ENCODE measurements at places on chromosomes 6 and 20. TPM values are rescaled to one million over a fixed set of nuclear protein-coding genes. Genes with fewer than 3 reads are reported as not detected.

Gene SIRPG
- total RNA-seq = not detected

Gene HTR1E
- 0.17 TPM for total RNA-seq

Gene UST
- total RNA-seq = 35.9 TPM

Gene PACSIN1
- total RNA-seq = not detected

Gene SIRPA
- total RNA-seq = 24.0 TPM

Gene TAAR6
- total RNA-seq = not detected

Gene SPTLC3
- 2.0 TPM for total RNA-seq

Gene COL12A1
- 101 TPM for total RNA-seq

Gene NMBR
- total RNA-seq = not detected

Gene INSM1
- total RNA-seq = not detected

DNA sequence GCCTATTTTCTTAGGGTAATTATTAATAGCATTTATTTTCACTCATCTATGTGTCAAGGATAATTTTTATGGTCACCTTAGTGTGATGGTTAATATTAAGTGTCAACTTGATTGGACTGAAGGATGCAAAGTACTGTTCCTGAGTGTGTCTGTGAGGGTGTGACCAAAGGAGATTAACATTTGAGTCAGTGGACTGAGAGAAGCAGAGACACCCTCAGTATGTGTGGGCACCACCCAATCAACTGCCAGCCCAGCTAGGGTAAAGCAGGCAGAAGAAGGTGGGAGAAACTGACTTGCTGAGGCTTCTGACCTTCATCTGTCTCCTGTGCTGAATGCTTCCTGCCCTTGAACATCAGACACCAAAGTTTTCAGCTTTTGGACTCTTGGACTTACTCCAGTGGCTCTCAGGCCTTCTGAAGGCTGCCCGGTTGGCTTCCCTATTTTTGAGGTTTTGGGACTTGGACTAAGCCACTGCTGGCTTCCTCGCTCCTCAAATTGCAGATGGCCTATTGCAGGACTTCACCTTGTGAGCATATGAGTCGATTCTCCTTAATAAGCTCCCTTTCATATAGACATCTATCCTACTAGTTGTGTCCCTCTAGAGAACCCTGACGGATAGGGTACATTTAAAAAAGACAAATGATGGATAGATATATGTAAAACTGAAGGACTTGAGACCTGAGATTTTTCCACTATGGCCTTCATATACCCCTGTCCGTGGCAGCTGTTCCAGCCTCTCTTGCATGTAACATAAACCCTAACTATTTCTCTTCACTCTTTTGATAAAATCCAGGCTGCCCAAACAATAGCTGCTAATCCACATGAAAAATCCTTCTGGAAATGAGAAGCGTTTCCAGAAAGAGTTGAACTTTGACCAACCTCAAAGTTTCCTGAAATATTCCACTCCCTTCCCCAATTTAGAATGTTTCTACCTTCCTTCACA, 62.1 kb upstream of the RGS17 start:
- ATAC-seq = no peak

GRCh38 chr6:50236164-50236563, 186.4 kb upstream of the DEFB112 start:
- ATAC-seq = no peak

- ATAC-seq = no peak
Measured at GRCh38 chr6:99563056-99563723, 5.3 kb downstream of the CCNC start.

- no peak for ATAC-seq
Measured at GRCh38 chr6:14095437-14095836, 22.1 kb upstream of the CD83 start.

DNA sequence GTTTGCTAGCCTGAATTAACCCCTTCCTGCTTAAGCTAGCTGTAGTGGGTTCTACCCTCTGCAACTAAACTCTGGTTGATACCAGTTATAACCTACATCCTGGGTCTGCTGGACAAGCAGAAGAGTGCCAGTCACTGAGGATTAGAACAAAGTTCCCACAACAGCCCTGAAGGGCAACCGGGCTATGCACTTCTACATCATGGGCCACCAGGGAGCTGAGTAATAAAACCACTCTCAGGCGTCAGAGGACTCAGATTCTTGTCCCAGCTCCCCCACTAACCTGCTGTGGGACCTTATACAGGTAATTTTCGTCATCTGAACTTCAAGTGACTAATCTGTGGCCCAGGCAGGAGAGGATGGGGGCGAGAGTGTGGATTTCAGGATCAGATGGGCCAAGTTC, 56.8 kb downstream of the EYA2 start:
- no peak for ATAC-seq

GRCh38 chr6:11692451-11693376, 85.9 kb downstream of the ADTRP start:
- no peak for ATAC-seq

- no peak for ATAC-seq
Measured at GRCh38 chr6:144785056-144785455, 499.9 kb downstream of the UTRN start.

- ATAC-seq = no peak
Measured at GRCh38 chr6:37514321-37514771, 14.7 kb upstream of the CCDC167 start.

DNA sequence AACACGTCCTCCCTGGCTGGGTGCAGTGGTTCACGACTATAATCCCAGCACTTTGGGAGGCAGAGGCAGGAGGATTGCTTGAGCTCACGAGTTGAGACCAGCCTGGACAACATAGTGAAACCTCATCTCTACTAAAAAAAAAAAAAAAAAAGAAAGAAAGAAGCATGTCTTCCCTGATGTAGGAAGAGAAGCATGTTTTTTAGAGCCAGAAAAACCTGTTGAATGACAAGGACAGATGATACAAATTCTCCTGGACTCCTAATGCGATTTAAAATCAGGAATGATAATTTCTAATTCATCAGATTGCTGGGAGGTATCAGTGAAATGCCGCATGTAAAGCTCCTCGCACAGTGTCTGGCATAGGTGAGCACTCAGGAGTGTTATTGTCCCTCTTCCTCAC, 23.7 kb upstream of the SEC63 start:
- no peak for ATAC-seq

DNA sequence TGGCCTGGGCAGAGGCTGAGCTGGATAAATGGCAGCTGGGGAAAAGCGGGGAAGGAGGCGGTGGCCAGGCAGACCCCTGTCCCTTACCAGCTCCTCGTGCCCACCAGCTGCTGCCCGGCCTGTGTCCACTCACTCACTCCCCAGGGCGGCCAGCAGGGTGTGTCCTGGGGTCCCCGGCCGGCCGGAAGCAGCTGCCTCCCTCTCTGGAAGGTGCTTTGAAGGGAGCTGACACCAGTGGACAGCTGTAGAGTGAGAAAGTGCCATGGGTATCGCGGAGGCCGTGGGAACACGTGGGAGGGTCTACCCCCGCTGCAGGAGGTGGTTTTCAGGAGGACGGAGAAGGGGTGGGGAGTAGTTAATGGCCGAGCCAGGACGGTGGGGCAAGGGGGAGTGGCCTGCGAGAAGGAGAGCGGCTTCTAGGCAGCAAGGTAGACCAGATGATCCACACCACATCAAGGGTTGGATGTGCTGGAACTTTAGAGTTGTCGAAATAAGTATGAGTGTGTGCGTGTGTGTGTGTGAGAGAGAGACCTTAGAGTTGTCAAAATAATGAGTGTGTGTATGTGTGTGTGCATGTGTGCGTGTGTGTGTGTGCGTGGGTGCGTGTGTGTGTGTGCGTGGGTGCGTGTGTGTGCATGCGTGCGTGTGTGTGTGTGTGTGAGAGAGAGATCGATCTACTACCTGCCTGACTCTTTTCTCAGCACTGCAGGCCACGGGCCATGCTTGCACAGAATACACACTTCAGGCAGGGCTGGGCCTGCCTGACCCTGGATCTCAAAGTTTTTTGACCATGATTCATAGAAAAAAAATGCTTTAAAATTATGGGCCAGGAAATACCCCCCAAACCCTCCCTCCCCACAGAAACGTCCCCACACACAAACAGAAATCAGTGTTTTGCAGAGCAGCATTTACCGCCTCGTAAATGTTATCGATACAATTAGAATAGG, 43.9 kb downstream of the CDH4 start:
- no peak for ATAC-seq

GRCh38 chr6:168632694-168633093, 191.7 kb downstream of the SMOC2 start:
- ATAC-seq = no peak

DNA sequence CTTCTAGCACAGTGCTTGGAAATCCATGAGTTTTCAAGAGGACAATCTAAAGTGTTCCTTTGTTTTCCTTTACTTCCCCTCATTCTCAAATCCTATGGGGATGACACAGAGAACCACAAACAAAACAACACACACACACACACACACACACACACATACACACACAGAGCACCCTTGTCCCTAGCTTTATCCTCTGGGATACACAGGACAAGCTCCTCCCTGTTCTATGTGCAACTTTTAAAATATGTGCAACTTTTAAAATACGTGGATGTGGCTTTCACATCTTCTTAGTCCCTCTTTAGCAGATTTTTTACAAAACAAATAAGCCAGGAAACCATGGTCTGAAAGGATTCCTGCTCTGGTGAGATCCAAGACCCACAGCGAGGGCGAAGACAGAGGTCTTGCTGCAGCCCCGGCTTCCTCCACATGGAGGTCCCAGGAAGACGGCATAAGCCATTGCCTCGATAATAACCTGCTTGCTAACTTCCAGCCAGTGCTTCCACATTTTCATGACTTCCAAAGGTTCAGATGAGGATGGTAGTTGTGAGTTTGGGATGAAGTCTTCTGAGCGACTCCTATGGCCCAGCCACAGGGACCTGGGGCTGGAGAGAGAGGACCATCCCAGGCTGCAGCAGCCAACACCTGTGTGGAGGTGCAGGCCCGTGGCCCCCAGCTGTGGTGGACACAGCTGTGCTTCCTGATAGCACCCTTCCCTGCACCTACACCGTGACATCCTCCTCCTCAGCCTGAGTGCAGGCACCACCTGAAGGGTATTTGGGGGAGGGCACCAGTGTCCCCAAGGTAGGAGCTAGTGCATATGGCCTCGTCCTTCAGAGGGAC, 62.8 kb upstream of the CD93 start:
- ATAC-seq = no peak

DNA sequence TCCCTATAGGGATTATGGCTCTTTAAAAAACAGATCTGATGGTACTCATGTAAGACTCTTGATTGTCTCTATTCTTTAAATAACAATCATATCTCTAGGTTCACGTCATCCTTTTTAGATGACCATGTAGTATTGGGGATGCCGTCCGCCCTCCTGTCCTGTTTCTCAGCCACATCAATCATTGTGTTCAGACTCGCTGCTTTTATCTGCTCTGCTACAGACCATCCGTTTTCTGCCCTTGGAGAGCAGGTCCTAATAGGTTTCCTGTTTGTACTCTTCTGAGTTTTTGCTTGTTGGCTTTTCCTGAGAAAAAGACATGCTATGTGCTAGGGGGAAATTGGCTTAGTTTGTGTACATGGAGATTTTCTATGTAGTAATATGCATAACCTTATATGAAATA, 76.8 kb downstream of the SASH1 start:
- ATAC-seq = no peak

DNA sequence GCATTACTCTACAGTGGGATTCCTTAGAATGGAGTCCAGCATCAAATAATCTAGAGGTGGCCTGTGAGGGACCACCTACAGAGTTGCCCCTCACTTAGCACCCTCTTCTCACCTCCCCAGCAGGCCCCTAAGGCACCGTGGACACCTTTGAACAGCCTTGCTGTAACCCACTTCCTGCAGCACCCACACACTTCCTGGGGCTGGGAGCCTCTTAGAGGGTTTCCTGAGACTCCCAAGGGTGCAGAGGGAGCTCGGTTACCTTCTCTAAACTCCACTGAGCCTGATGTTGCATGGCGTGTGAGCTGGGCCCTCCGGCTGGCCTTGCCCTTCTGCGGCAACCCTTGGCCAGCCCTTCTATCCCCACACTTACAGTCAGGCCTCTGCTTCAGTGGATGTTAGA, 7.3 kb upstream of the SIRPG start:
- no peak for ATAC-seq

- ATAC-seq = no peak
Measured at GRCh38 chr6:116246089-116246488, 7.8 kb downstream of the TSPYL4 start.

- ATAC-seq = no peak
Measured at GRCh38 chr6:111222341-111222740, 135.0 kb downstream of the SLC16A10 start.

DNA sequence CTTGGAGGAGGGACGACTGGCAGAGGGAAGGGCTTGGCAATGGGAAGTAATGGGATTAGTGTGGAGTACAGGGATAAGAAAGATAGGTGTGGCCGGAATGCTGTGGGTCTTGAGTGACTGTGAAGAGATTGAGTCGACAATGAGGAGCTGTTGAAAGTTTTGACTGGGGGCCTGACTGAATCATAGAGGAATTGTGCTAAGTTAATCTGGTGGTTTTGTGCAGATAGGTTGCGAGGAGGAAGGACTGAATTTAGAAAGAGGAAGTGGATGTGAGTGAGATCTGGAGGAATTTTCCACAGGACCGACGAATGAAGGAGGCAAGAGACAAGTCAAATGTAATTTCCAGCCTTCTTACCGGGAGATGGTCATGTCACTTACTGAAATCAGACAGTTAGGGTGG, 143.9 kb upstream of the RALGAPA2 start:
- ATAC-seq = no peak

- no peak for ATAC-seq
Measured at GRCh38 chr20:57215826-57216471, 50.5 kb downstream of the BMP7 start.

DNA sequence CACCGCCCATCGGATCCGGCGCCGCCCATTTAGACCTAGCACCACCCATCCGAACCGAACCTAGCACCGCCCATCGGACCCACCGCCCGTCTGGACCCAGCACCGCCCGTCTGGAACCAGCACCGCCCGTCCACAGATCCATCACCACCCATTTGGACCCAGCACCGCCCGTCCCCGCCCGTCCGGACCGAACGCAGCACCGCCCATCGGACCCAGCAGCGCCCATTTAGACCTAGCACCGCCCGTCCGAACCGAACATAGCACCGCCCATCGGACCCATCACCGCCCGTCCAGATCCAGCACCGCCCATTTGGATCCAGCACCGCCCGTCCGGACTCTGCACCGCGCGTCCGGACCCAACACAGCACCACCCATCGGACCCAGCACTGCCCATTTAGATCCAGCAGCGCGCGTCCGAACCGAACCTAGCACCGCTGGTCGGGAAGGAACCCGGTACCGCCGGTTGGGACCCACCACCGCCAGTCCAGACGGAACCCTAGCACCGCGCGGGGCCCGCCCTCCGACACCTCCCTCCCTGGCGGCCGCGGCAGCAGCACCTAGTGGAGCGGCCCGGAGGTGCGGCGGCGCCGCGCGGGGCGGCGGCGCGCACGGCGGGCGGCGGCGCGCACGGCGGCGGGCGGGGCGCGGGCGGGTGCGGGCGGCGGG, 348 bp upstream of the AFDN start:
- ATAC-seq = peak; percentile 90

DNA sequence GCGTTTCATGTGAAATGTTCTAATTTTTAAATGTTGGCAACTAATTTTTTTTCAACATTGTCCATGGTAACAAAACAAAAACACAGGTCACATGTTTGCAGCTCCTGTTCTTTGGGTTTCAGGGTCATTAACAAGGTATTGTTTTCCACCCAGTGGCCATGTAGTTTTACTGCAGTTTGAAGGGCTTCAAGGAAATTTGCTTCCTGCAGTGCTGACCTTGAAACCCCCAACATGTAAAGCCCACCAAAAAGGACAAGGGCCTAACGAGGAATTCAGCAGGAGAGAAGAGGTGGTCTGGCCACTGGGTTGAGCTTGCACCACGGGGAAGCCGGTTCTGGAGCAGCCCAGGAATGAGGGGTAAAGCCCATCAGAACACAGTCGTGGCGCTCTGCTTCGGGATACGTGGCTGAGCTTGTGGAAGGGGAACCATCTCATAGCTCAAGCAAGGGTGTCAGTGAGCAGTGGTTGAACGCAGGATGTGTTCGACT, 13.9 kb upstream of the KLHL31 start:
- ATAC-seq = no peak

Data from gastroesophageal sphincter (tissue), 4 donors.